ENCODE measurements at places on chromosomes 12 and 14.

- DNase-seq: no peak
These were observed 52.3 kb downstream of the VEZT start for GRCh38 chr12:95269892-95270291.

GRCh38 chr14:23063601-23064000 lies 6.3 kb upstream of the CDH24 start:
- no peak for DNase-seq

GRCh38 chr14:74637178-74637550 lies 25.1 kb upstream of the LTBP2 start:
- DNase-seq: no peak

- DNase-seq: no peak
These were observed 787.2 kb downstream of the GALC start for GRCh38 chr14:87205811-87206210.

GRCh38 chr14:90870950-90871604 lies 54.8 kb upstream of the TTC7B start:
- no peak for DNase-seq

DNA sequence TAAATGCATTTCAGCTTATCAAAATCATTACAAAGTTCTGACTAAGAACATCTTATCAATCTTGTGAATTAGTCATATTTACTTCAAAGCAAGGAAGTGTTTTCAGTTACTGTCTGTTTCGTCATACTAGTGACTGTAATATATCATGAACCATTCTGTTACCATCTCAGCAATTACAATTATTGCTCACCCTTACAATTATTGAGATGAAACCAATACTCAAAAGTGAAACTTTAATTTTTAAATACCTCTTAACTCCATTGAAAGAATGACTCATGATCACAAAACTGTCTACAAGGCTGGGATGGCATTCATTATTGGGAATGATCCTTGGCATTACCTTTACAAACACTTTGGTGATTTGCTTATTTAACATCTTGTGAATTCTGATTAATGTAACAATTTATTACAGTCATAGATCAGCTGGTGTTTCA lies 90.3 kb downstream of the RPS6KA5 start:
- DNase-seq: peak; percentile 1

GRCh38 chr14:63432228-63432627 lies 110.9 kb downstream of the PPP2R5E start:
- DNase-seq: no peak

DNA sequence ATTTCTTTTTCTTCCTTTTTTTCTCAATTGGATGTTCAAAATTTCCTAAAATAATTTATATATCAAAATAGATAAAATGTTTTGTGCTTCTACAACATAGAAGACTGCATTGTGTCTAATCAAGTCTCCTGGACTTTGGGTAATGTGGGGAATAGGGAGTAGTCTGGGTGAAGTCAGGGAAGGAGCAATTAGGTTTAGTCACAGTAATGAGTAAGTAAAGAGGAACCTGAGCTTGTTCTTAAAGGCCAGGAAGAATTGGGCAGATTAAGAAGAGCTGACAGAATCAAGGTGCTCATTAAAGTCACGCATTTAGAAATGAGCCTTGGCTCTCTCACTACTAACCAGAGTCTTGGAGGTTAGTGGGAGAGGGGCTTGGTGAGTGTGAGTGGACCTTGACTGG lies 233.3 kb upstream of the SSTR1 start:
- DNase-seq: peak; percentile 32

DNA sequence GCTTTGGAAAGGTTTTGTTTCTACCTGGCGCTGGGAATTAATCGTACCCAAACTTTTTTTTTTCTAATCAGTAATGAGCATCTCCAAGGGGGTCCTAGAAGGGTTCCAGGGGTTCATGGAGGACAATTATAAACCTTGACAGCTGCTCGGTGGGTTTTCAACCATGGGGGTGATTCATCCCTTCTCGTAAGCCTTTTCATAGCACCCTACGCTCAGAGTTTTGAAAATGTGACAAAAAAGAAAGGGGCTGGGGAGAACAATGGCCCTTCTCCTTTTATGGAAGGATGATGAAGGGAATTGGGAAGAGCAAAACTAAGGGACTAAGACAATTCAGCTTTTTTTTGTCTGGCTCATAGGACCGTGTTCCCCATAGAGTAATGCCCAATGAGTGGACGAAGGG lies 196.7 kb downstream of the ZFP36L1 start:
- DNase-seq: no peak

DNA sequence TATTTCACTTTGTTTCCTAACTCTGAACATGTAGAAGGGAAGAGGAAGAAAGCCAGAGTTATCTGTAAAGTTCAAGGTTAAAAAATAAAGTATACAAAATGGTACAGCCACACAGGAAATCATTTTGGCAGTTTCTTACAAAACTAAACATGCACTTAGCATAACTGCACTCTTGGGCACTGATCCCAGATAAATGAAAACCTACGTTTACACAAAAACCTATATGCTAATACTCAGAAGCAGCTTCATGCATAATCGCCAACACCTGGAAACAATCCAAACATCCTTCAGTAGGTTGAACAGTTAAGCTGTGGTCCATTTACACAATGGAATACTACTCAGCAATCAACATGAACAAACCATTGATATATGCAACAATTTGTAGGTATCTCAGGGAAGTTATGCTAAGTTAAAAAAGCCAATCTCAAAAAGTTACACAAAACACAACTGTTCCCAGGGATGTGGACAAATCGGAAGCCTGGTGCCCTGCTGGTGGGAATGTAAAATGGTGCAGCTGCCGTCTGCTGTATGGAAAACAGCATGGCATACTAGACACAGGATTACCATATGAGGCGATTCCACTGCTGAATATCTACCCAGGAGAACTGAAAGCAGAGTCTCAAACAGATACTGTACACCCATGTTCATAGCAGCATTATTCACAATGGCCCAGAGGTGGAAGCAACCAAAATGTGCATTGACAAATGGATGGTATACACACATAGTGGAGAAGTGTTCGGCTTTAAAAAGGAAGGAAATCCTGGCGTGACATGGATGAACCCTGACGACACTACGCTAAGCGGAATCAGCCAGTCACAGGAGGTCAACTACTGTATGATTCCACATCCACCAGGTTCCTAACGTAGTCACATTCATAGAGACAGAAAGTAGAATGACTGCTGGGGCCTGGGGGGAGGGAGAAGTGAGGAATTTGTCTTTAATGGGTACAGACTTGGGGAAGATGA lies 37.7 kb downstream of the NRDE2 start:
- no peak for DNase-seq

GRCh38 chr14:34081101-34081575 lies 130.3 kb upstream of the EGLN3 start:
- peak; percentile 67 for DNase-seq

- DNase-seq: peak; percentile 81
These were observed 172.8 kb upstream of the DCN start for GRCh38 chr12:91355150-91356006.

- DNase-seq: no peak
These were observed 1.9 kb upstream of the TSPAN9 start for GRCh38 chr12:3075315-3075714.

DNA sequence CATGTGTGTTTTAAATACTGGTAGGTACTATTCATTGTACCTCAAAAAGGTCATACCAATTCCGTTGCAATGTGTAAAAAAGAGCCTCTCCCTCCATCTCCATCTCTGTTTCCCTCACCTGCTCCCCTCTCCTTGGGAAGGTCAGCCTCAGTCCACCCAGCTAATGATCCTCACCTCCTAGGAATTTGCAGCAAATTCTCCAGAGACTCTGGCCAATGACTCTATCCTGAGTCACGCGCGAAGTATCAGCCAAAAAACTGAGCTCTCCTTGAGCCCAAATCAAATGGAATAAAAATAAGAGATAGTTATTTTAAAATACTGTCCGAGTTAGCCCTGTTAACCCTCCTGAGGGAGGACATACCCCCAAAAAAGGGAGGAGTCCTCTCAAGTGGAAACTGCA lies 148.4 kb downstream of the DPF3 start:
- peak; percentile 89 for DNase-seq

GRCh38 chr12:57832966-57833365 lies 13.6 kb downstream of the CTDSP2 start:
- peak; percentile 72 for DNase-seq

DNA sequence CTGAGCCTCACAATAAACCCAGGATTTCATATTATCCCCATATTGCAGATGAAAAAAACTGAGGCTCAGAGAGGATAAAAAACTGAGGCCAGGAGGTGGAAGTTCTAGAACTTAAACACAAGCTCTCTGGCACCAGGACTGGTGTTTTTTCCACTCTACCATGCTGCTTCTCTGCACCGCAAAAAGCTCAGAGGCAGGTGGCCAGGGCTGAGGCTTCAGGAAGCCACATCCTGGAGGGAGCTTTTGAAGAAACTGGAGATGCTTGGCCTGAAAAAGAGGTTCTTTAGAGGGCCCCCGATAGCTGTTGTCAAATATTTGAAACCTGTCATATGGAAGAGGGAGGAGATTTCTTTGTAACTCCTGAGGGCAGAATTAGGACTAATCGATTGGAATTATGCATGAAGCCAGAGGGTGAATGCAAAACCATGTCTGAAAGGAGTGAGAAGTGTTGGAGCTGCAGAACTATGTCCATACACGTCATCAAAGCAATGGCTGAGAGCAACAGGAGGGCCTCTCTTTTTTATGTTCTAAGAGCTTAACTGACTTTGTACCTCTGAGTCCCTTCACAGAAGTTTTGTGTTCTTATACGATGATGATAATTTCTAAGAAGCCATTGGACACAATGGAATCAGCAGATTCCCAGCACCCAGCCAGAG lies 448.6 kb downstream of the FUT8 start:
- no peak for DNase-seq

DNA sequence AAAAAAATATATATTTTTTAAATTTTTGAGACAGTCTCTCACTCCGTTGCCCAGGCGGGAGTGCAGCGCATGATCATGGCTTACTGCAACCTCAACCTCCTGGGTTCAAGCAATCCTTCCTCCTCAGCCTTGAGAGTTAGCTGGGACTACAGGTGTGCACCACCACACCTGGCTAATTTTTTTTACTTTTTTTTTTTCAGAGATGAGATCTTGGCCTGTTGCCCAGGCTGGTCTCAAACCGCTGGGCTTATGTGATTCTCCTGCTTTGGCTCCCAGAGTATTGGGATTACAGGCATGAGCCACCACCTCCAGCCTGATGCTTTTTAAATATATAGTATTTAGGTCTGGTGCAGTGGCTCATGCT lies 24.5 kb downstream of the MDM2 start:
- DNase-seq: no peak

- no peak for DNase-seq
These were observed 132.0 kb downstream of the KICS2 start for GRCh38 chr12:64090047-64090446.

DNA sequence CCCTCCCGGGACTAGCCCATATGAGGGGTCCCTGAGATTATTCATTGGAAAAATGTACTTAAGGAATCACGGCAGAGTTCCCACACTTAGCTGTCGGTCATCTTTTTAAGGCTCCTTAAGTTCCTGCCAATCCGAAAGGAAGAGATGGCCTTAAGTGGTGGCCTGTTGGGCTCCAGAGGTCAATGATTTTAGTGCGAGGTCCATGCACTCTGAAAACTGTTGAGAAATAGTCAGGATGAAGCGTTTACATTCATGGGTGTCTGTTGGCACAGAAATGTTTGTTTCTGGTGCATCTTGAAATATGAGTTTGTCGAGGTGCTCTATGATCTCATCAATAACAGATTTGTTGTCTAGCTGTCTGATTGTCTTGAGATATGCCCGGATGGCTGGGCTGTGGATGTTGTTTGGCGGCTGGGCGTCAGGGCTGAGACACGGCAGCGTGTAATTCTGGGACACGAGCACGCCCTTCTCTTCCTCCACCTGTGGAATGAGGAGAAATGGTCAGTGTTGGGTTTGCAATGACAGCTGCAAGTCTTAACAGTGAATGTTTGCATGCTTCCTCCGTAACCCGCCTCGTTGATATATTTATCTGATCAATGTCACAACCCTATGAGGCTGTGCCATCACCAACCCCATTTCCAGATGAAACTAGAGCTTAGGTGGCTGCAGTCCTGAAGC lies 1.6 kb downstream of the IL31 start:
- DNase-seq: no peak

- no peak for DNase-seq
These were observed 218.7 kb upstream of the TBX3 start for GRCh38 chr12:114902665-114903064.

DNA sequence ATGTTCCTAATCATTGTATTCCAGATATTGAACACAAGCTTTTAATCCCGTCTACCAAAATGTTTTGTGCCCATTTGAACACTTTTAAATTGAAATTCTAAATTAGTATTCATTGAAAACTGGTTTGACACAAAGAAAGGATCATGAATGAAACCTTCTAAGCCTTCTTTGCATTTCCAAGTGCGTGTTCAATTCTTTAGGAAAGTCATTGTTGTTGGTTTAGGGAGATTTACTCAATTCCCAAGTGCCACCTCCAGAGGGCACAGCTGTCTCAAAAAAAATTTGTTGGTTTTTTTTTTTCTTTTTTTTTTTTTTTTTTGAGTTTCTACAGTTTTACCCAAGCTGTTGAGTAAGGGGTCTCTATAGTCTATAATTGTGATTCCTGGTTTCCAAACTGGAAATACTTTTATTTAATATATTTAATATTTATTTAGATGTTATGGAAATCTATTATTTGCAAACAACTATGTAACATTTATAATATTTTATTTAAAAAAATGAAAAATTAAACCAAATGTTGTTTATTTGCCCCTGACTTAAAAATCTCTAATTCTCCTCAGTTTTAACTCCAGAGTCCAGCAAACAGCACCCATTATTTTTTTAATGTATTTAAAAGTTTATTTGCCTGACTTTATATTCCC lies 79.9 kb downstream of the NEDD1 start:
- DNase-seq: peak; percentile 44

DNA sequence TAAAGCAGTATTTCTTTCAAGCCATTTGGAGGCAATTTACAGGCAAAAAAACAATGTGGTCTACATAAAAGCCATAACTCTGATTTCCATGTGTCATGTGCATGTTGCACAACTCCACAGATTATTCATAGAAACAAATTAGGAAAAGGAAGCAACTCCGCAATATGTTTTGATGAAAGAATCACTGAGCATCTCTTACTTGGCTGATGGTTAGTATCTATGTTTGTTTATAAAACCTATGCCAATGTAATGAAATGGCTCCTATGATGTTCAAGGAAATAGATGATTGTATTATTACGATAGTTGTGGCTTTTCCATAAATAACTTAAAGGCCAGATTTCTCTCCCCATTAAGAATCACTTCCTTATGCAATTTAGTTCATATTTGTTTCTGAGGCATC lies 373.7 kb downstream of the CCDC91 start:
- DNase-seq: peak; percentile 84

- no peak for DNase-seq
These were observed 41.8 kb upstream of the P2RX7 start for GRCh38 chr12:121090586-121091514.

- no peak for DNase-seq
These were observed 144.6 kb downstream of the TPH2 start for GRCh38 chr12:72082986-72083820.

Data from EH (cell line).